ENCODE measurements at places on chromosomes 13 and 19.
A peak's percentile ranks its signal among the peaks of the same experiment; 100 is the strongest.

DNA sequence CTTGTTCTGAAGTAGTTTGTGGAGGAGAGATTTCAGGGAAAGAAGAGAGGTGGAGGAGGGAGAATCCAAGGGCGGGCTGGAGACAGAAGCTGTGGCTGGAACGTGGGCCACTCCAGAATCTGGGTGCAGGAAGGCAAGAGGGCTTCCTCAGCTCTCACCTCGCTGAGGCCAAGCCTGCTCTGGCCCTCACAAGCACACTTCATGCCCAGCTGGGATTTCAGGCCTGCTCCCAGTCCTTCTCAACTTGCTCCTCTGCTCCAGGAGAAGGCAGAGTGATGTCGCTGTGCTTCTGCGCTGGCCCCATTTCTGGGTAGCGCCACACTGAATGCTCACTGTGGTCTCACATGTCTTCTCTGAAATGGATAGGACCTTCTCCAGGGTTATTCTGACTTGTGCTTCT lies 328.8 kb downstream of the FGF9 start:
- H3K27ac ChIP-seq, result no peak overlapping the region
- DNase-seq, result no peak
- H3K4me1 ChIP-seq, result peaks cover 5% of the 10 kb centered on the region
- H3K4me3 ChIP-seq, result no peak overlapping the region
- H3K27me3 ChIP-seq, result peaks cover 42% of the 10 kb centered on the region

GRCh38 chr13:21164631-21165030 lies 11.7 kb downstream of the SKA3 start:
- H3K36me3 ChIP-seq, result peaks cover 2% of the 10 kb centered on the region
- no peaks in the 10 kb centered on the region for H3K4me1 ChIP-seq
- H3K27ac ChIP-seq, result no peak overlapping the region
- H3K27me3 ChIP-seq, result no peaks in the 10 kb centered on the region

DNA sequence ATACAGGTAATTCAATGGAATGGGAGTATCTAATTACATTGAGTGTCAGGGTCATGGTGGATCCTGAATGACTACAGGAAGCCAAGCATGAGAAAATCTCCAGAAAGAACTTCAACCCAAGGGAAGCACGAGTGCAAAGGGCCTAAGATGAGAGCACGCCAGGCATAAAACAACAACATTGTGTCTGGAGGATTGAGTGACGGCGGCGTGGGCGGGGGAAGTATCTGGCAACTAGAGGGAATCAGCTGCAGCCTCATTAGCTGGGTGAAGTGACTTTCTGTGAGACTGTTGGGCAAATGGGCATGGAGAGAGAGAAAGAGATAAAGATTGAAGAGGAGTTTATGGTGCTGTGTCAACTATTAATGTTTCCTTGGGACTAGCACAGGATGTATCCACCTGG lies 194.3 kb downstream of the GPC6 start:
- H3K4me3 ChIP-seq, result no peak overlapping the region
- no peak for DNase-seq
- H3K27me3 ChIP-seq, result no peaks in the 10 kb centered on the region
- no peaks in the 10 kb centered on the region for H3K4me1 ChIP-seq
- no peak overlapping the region for H3K27ac ChIP-seq

DNA sequence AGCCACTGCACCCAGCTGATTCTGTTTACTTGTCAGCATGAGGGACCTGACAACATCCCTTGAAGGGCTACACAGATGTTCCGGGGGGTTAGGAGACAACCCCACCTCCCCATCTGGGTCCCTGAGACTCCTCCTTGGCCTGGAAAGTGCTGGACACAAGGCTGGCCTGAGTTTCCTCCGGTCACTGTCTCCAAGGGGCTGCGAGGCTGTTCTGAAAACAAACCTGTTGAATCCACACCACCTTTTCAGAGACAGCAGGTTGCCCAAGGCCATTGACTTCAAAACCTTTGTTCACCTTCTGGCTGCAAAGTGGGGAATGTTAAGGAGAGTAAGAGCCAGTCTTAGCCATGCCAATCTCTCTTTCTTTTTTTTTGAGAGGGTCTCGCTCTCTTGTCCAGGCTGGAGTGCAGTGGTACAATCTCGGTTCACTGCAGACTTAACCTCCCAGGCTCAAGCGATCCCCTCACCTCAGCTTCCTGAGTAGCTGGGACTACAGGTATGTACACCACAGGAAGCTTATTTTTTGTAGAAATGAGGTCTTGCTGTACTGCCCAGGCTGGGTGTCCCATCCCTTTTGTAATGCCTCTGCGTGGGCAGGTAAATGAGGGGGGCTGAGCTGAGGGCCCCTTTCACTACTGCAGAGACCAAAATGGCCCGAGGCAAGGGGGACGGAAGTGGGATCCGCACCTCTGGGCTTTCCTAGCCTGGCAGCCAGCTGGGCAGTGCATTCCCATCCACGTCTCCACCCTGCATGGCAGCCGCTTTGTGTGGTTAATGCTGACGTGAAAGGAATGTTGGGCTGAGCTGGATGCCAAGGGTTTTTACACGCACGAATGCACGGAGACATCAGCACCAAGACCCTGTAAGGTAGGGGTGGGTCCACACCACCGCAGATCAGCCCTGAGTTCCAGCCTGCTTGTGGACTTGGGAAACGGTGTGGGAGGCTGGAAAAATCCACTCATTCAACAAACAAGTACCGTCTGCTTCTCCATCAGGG lies 1.9 kb upstream of the ZNF628 start:
- H3K4me1 ChIP-seq, result peaks cover 32% of the 10 kb centered on the region
- peak overlapping the region; percentile 80 for H3K4me3 ChIP-seq

- no peaks in the 10 kb centered on the region for H3K27me3 ChIP-seq
- no peak for DNase-seq
- H3K36me3 ChIP-seq, result no peaks in the 10 kb centered on the region
- no peak overlapping the region for H3K27ac ChIP-seq
- H3K4me3 ChIP-seq, result no peak overlapping the region
These were observed 543.2 kb downstream of the SLITRK6 start for GRCh38 chr13:85255978-85256377.

GRCh38 chr13:44854313-44855060 lies 134.8 kb downstream of the NUFIP1 start:
- no peak overlapping the region for H3K4me3 ChIP-seq
- no peaks in the 10 kb centered on the region for H3K36me3 ChIP-seq
- no peak for DNase-seq
- H3K27me3 ChIP-seq, result peaks cover 56% of the 10 kb centered on the region

DNA sequence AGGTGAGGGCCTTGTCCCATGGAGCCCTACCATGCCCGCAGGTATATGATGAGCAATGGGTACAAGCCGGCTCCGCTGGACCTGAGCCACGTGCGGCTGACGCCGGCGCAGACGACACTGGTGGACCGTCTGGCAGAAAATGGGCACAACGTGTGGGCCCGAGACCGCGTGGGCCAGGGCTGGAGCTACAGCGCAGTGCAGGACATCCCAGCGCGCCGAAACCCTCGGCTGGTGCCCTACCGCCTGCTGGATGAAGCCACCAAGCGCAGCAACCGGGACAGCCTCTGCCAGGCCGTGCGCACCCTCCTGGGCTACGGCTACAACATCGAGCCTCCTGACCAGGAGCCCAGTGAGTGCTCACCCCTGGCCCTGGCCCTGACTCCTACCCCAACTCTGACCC lies 32.6 kb downstream of the RYR1 start:
- H3K36me3 ChIP-seq, result no peaks in the 10 kb centered on the region
- H3K4me3 ChIP-seq, result no peak overlapping the region
- no peaks in the 10 kb centered on the region for H3K4me1 ChIP-seq
- H3K27me3 ChIP-seq, result peaks cover 30% of the 10 kb centered on the region

GRCh38 chr13:39401046-39401705 lies 201.8 kb downstream of the LHFPL6 start:
- no peaks in the 10 kb centered on the region for H3K4me1 ChIP-seq
- H3K4me3 ChIP-seq, result no peak overlapping the region
- H3K27ac ChIP-seq, result no peak overlapping the region
- no peak for DNase-seq

DNA sequence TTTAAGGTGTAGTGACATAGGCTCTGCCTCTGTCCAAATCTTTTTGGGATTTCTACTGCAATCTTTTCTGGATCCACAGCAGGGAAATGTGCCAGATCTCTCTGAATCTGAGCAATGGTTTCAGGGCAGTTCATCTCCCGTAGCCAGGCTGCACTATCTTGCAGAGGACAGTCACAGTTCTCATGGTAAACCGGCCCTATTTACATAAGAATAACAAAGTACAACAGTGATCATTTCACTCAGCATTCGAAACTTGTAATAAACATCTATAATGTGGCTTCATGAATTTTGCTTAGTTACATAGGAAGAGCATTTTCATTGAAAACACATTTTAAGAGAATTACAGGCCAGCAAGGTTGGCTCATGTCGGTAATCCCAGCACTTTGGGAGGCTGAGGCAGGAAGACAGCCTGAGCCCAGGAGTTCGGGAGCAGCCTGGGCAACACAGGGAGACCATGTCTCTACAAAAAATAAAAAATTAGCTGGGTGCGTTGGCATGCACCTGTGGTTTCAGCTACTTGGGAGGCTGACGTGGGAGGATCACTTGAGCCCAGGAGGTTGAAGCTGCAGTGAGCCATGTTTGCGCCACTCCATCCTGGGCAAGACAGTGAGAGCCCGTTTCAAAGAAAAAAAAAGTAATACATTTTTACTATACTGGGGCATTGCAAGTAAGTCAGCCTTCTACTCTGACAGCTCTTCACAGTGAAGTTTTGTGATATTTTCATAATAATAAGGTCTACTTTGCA lies 5.0 kb downstream of the POGLUT2 start:
- no peaks in the 10 kb centered on the region for H3K27me3 ChIP-seq
- H3K4me1 ChIP-seq, result peaks cover 6% of the 10 kb centered on the region
- peaks cover 3% of the 10 kb centered on the region for H3K36me3 ChIP-seq
- H3K4me3 ChIP-seq, result no peak overlapping the region

GRCh38 chr19:3477506-3477905 lies 2.8 kb downstream of the SMIM24 start:
- no peak overlapping the region for H3K27ac ChIP-seq
- no peak overlapping the region for H3K4me3 ChIP-seq
- peaks cover 13% of the 10 kb centered on the region for H3K4me1 ChIP-seq
- H3K27me3 ChIP-seq, result no peaks in the 10 kb centered on the region

DNA sequence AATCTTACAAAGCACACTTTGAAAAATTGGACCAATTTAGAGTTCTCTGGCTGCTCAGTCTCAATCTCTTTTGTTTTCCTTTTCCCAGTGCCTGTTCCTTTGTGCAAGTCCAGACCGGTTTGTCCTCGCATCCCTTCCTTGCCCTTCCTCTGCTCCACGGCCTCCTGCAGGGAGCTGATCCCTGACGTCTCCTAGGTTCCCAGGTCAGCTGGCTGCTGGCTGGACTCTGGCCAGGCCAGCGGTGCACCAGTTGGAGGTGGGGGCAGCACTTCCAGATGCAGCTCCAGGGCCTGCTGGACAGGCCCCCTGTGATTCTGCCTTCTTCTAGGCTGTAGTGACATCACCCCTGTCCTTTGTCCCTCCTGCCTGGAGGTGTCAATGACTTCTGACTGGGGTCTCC lies 44.0 kb upstream of the KPNA3 start:
- no peaks in the 10 kb centered on the region for H3K36me3 ChIP-seq
- peaks cover 10% of the 10 kb centered on the region for H3K27me3 ChIP-seq
- no peaks in the 10 kb centered on the region for H3K4me1 ChIP-seq
- DNase-seq, result no peak
- no peak overlapping the region for H3K4me3 ChIP-seq
- no peak overlapping the region for H3K27ac ChIP-seq

DNA sequence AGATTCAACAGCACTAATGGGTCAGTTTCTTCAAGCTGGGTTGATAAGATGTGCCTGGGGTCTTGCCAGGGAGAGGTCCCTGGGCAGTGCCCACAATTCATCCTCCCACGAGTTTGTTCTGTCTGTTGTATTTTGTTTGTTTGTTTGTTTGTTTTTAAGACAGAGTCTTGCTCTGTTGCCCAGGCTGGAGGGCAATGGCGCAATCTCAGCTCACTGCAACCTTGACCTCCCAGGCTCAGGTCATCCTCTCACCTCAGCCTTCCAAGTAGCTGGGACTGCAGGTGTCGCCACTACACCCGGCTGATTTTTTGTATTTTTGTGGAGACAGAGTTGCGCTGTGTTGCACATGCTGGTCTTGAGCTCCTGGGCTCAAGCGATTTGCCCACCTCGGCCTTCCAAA lies 120.1 kb downstream of the NUFIP1 start:
- H3K27ac ChIP-seq, result no peak overlapping the region
- no peaks in the 10 kb centered on the region for H3K36me3 ChIP-seq
- H3K4me1 ChIP-seq, result peaks cover 5% of the 10 kb centered on the region
- peaks cover 29% of the 10 kb centered on the region for H3K27me3 ChIP-seq

DNA sequence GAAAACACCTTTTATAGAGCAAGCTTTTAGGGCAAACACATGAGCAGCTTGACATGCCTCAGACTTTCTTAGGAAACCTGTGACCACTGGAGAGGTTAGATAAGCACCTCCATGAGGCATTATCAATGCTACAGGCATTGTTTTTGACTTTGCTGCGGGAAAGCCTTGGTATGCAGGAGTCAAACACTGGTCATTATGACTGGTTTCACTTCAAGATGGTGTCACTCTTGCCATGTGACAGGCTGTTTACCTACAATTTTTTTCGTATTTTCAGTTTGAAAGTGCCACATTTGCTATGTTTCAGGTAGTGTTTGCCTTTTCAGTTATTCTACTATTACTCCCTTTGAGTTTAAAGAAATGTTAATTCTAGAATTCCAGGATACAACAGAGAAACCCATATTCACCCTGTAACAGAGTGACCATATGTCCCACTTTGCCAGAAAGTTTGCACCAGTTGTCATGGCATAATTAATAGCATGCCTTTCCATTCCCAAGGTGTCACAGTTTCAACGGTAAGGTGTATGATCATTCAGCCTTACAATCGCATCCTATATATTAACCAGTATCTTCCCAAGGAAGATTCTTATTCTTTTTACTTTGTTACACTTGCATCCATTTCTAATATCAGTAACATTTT lies 33.0 kb downstream of the USP12 start:
- no peaks in the 10 kb centered on the region for H3K27me3 ChIP-seq
- H3K27ac ChIP-seq, result no peak overlapping the region
- H3K36me3 ChIP-seq, result peaks cover 2% of the 10 kb centered on the region
- peaks cover 25% of the 10 kb centered on the region for H3K4me1 ChIP-seq
- no peak overlapping the region for H3K4me3 ChIP-seq
- DNase-seq, result no peak

- no peaks in the 10 kb centered on the region for H3K4me1 ChIP-seq
- no peak overlapping the region for H3K4me3 ChIP-seq
These were observed 388.9 kb upstream of the DACH1 start for GRCh38 chr13:72255908-72256307.

GRCh38 chr19:14440049-14440448 lies 6.9 kb downstream of the PKN1 start:
- no peaks in the 10 kb centered on the region for H3K27me3 ChIP-seq
- H3K4me1 ChIP-seq, result peaks cover 53% of the 10 kb centered on the region
- H3K27ac ChIP-seq, result peak overlapping the region; percentile 99
- peak; percentile 59 for DNase-seq
- H3K4me3 ChIP-seq, result peak overlapping the region; percentile 99

- H3K27ac ChIP-seq, result peak overlapping the region; percentile 67
- no peaks in the 10 kb centered on the region for H3K27me3 ChIP-seq
- peaks cover 12% of the 10 kb centered on the region for H3K4me1 ChIP-seq
- H3K36me3 ChIP-seq, result peaks cover 10% of the 10 kb centered on the region
These were observed 920 bp upstream of the UBE2L5 start for GRCh38 chr13:30421093-30422053.

- H3K36me3 ChIP-seq, result peaks cover 4% of the 10 kb centered on the region
- no peak for DNase-seq
- H3K4me3 ChIP-seq, result no peak overlapping the region
- H3K4me1 ChIP-seq, result no peaks in the 10 kb centered on the region
- no peaks in the 10 kb centered on the region for H3K27me3 ChIP-seq
These were observed 29.2 kb downstream of the ZNF546 start for GRCh38 chr19:40025938-40026596.

- no peaks in the 10 kb centered on the region for H3K27me3 ChIP-seq
- H3K4me3 ChIP-seq, result no peak overlapping the region
- DNase-seq, result no peak
- no peak overlapping the region for H3K27ac ChIP-seq
- peaks cover 41% of the 10 kb centered on the region for H3K4me1 ChIP-seq
These were observed 22.1 kb downstream of the MYO9B start for GRCh38 chr19:17097593-17098126.

- no peaks in the 10 kb centered on the region for H3K4me1 ChIP-seq
- H3K27ac ChIP-seq, result no peak overlapping the region
- DNase-seq, result no peak
- peaks cover 52% of the 10 kb centered on the region for H3K27me3 ChIP-seq
These were observed 2.3 kb upstream of the C1QTNF9B start for GRCh38 chr13:23899555-23899954.
